HT-29 (cell line): ENCODE measurements at places on chromosomes 2 and 18.

GRCh38 chr2:55049821-55050099 is 491 bp downstream of the RTN4 start:
- DNase-seq: peak; percentile 27

- DNase-seq: no peak
These were observed 3.2 kb downstream of the RAB3GAP1 start for GRCh38 chr2:135055182-135055786.

DNA sequence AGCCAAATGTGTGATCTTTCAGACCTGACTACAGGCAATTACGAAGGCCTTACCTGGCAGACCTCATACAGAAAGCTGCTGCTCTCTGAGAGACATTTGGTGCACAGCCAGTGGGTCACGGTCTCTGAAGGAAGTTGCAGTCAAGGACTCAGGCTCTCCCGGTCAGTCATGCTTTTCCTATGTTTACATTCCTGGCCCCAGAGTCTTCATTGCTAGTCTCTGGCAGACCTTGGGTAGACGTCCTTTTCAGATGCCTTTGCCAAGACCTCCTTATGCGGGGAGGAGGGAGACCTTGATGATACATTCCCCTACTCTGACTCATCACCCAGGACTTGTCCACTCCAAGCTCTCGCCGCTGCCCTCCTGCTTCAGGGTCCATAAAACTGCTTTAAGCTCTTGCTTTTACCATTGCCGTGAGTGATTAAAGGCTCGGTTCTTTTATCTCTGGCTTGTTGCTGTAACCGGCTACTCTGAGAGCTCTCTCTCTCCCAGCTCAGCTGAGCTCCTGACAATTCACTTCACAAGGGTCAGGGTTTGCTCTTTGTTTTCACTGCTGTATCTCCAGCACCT is 62.0 kb upstream of the SLC35F5 start:
- DNase-seq: peak; percentile 78

- DNase-seq: no peak
These were observed 128.0 kb downstream of the GPD2 start for GRCh38 chr2:156563994-156564753.

DNA sequence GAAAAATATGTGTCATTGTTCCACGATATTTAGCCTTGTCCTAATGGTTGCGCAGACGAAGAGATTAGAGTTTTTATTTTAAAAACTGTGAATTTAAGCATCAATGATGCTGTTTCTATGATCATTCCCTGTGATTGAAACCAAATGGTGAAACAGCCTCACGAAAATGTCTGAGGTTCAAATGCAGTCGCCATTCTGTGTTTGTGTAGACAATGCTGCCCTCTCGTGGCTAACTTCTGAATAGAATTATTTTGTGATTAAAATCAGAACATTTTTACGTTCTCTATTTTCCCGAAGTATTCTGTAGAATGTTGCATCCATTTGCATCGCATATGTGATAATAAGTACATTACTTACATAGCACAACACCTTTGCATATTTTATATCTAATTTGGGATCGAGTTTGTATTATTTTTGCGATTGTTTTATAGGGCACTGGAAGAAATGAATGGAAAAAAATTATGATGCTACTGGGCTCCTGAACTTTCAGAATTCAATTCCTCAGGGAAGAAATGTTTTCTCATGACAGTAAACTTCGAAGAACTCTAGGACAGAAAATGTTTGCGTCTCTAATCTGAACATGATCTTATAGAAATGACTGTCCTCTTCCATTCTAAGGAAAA is 54.8 kb upstream of the CREB1 start:
- peak; percentile 59 for DNase-seq

DNA sequence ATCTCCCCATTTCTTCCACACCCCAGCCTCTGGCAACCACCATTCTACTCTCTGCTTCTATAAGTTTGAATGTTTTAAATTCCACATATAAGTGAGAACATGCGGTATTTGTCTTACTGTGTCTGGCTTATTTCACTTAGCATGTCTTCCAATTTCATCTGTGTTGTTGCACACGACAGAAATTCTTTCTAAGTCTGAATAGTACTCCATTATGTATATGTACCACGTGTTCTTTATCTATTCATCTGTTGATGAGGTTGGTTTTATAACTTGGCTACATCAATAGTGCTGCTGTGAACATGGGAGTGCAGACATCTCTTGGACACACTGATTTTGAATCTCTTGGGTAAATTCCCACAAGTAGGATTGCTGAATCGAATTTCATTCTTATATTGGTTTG is 31.8 kb upstream of the MTX2 start:
- DNase-seq: no peak
